ENCODE measurements at places on chromosomes 4 and X.

DNA sequence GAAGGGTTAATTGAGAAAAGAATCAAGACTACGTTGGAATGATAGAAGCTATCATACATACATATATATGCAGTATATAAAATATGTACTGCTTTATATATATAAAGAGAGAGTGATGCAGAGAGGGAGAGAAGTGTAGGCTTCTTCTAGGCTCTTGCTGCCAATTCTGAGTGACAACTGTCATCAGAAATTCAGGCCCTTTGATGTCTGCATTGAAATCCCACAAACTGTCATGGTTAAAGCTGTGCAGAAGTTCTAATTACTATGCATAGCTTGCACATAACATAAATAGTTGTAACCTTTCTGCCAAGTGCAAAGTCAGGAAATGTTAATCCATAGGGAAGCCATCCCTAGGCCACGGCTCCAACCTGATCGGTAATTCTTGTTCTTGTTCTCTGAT lies 251.0 kb downstream of the STIM2 start:
- no peak for DNase-seq

GRCh38 chr4:33060674-33061542 lies 2340.7 kb downstream of the PCDH7 start:
- no peak for DNase-seq

DNA sequence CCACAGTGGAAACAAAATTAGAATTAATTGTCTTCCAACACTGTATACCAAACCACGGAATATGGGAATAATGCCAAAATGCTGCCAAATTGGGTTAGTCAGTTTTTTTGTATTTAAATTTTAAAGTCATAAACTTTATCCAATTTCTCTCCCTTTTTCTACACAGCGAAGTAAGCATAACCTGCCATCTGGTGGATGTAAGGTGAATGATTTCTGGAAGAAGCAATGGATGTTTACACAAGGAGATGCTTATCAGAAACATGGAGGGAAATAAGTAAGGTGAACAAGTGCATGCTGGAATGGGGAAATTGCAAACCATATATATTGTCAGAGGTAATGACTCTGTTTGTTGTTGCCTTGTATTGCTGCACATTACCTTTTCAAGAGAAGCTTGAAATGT lies 691.9 kb downstream of the TECRL start:
- DNase-seq, result peak; percentile 11

GRCh38 chr4:183541010-183541751 lies 36.3 kb downstream of the ING2 start:
- DNase-seq, result peak; percentile 35

DNA sequence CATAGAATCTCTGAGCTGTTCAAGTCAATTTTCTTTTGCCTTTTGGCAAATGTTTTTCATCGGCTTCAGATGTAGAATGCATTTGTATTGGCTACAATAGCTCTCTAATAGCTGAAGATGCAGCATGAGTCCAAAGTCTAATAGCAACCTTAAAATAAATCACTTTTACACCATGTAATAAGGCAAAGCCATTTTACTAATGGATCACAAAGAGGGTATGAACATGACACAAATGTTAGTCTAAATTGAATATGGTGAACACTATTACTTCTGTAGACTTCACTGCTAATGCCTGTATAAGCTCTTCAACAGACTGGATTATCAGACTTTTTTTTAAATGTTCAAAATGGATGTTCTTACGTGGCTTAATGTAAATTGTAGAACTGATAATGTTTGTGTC lies 645.3 kb downstream of the TLL1 start:
- no peak for DNase-seq

DNA sequence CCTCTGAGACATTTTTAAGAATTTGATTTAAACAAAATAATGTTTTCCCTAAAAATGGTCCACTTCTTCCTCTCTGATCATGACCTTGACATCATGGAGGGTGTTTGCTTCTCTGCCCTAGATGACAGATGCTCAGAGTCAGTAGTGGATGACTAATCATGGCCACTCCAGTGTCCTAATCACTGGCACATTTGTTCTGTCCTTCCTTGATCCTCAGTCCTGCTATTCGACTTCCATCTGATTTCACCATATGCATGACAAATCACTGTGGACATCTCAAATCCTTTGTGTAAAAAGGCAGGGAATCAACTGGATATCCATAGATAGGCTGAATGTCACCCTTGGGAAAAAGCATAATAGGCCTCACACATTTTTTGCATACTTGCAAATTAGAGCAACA lies 9.0 kb downstream of the CRMP1 start:
- DNase-seq, result no peak

DNA sequence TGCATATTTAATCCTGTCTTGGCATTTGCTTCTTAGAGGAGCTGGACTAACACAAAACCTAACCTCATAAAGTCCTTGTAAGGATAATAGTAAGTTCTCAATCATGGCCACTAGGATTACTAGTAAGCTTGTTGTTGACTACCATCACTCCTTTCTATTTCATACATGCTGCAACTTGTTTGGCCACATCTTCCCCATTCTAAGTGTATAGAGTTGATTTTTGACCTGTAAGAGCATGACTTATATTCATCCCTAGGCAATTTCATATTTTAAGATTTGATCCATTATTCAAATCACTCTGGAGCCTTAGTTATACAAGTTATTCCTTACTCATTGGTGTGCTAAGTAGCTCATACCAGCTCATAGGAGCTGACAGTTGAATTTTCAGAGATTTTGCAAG lies 109.4 kb downstream of the EFHC2 start:
- no peak for DNase-seq

GRCh38 chr4:143421609-143422008 lies 84.9 kb downstream of the GAB1 start:
- no peak for DNase-seq

- DNase-seq, result no peak
Measured at GRCh38 chrX:31331015-31331414, 259.2 kb upstream of the FTHL17 start.

- DNase-seq, result no peak
Measured at GRCh38 chr4:173282256-173282562, 51.9 kb downstream of the HMGB2 start.

GRCh38 chr4:144340931-144341330 lies 200.4 kb upstream of the GYPA start:
- DNase-seq, result no peak

DNA sequence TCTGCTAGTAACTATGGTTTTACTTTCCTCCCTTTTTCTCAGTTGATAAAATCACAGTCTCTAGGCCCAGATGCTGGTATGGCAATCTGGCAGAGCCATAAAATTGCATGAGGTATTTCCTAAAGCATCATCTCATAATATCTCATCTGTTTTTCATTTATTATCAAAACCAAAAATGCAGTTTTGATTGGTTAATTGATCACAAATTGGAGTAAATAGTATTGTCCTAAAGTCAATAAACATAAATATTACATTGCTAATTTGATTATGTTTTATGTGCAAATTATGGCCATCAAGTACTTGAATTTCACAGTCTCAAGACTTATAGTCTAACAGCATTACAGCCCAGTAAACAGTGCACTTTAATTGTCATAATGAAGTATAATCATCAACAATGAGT lies 2365.6 kb downstream of the ARAP2 start:
- DNase-seq, result no peak

DNA sequence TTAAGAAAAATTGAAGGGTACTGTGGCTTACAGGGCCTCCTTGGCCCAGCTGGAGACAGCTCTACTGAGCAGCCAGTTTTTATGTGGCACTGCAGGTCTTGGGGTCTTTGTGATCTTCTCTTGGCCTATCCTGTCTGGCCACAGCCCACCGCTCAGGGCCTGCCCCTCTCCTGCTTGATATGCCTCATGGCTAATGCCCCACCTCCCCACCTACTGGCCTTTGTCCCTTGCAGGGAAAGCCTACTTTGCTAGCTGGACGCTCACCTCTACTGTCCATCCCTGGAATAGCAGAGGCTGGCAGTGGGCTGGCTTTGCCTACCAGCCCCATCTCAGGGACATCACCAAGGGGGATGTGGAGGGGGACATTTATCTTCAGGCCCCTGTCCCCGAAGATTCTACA lies 134.1 kb downstream of the PJA1 start:
- no peak for DNase-seq

- no peak for DNase-seq
Measured at GRCh38 chrX:136112778-136113177, 34.6 kb upstream of the FHL1 start.

- no peak for DNase-seq
Measured at GRCh38 chr4:11209826-11210225, 218.9 kb downstream of the HS3ST1 start.
